A549 treated with AZD2906 at 1 μM for 4 hours (cell line): ENCODE measurements at places on chromosomes 3 and 15. TPM values are rescaled to one million over a fixed set of nuclear protein-coding genes. Genes with fewer than 3 reads are reported as not detected.

ERICH6 gene
- total RNA-seq: 0.10 TPM in 1 of 5 replicates, not detected in the others

TM4SF1 gene
- 926 to 1,718 TPM (median 1,133 TPM) in 5 replicates for total RNA-seq

ACP3 gene
- total RNA-seq: 0.03 to 0.11 TPM (median 0.05 TPM) in 3 of 5 replicates, not detected in the others

HDGFL3 gene
- total RNA-seq: 43.5 to 65.3 TPM (median 47.9 TPM) in 5 replicates

SLMAP gene
- total RNA-seq: 17.4 to 22.7 TPM (median 21.8 TPM) in 5 replicates

C3orf85 gene
- not detected in 5 replicates for total RNA-seq

SH3GL3 gene
- 0.25 to 0.62 TPM (median 0.51 TPM) in 5 replicates for total RNA-seq

RLBP1 gene
- not detected in 5 replicates for total RNA-seq

LEO1 gene
- 43.6 to 66.7 TPM (median 46.0 TPM) in 5 replicates for total RNA-seq

FBN1 gene
- total RNA-seq: 5.5 to 7.8 TPM (median 6.5 TPM) in 5 replicates

USP50 gene
- total RNA-seq: 0.17 TPM in 1 of 5 replicates, not detected in the others

ADIPOQ gene
- total RNA-seq: not detected in 5 replicates

CLPX gene
- 34.8 to 60.4 TPM (median 45.5 TPM) in 5 replicates for total RNA-seq

STARD9 gene
- total RNA-seq: 1.1 to 1.9 TPM (median 1.6 TPM) in 5 replicates
